Activated naive CD4-positive, alpha-beta T cell (primary cell): ENCODE measurements at places on chromosomes 12 and 14.

GRCh38 chr12:15789220-15790171 is at the start of gene EPS8:
Gene EPS8, minus strand, starts transcription at chr12:15789388. Its CDS starts 106,437 bp downstream, at chr12:15682951.
- peak; percentile 81 for DNase-seq

DNA sequence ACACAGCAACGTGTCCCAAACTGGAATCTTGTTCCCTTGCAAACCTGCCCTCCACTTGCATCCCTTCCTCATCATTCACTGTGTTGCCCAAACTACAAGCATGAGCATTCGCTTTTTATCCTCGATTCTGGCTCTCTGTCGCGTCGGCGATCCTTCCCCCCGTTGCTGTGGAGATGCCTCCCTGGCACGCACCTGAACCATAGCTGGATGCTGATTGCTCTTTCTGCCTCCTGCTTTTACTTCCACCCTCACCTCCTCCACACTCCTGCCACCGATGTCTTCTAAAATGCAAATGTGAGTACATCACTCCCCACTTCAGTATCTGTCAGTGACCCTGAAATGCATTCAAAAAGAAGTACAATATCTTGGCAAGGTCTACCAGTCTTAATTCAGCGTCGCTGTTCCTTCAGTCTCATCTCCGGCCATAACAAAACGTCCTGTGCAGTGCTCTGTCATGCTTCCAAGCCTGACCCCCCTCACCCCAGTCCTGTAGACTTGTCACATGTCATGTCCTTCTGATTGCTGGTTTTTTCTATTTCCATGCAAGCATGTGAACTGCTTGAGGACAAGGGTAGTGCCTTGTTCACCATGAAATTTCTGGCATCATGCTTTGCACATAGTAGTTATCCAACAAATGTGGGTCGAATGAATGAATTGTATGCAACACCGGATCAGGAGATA is 2.5 kb upstream of the PPP2R5C start:
- DNase-seq: no peak

DNA sequence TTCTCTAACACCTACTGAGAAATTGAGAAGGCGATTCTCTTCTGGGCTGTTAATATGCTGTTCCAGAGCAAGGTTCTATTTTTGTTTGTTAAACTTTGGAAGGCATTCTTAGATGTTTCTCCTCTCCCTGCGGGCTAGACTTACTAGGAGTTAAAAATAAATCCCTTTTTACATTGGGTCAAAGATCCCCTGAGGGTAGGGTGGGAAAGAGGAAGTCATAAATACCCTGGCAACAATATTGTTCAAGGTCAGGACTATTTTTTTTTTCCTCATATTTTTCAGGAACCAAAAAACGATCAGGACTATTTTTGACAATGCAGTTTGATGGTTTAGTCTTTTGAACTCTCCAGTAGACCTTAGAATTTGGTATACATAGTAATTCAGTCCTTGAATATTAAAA is 12.0 kb upstream of the SLC2A14 start:
- DNase-seq: no peak

DNA sequence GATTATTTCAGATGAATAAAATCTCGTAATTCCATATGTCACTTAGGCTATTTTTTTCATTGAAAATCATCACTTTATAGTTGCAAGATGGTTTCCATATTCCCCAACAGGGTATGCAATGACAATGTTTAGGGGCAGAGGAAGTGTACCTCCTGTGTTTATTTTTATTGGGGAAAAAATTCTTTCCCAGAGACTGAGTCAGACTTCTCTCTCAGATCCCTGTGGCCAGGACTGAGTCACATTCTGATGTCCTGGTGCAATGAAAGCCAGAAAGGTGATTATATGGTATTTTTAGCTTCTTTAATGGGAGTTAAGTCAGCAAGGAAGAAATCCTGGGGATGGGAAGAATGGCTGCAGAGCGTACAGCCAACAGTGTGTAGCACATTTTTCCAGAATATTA is 196.9 kb upstream of the ALG10 start:
- DNase-seq: no peak

GRCh38 chr12:71945883-71946282 is 7.2 kb downstream of the TPH2 start:
- DNase-seq: no peak

GRCh38 chr14:71933001-71933587 is 865 bp downstream of the RGS6 start:
- no peak for DNase-seq

DNA sequence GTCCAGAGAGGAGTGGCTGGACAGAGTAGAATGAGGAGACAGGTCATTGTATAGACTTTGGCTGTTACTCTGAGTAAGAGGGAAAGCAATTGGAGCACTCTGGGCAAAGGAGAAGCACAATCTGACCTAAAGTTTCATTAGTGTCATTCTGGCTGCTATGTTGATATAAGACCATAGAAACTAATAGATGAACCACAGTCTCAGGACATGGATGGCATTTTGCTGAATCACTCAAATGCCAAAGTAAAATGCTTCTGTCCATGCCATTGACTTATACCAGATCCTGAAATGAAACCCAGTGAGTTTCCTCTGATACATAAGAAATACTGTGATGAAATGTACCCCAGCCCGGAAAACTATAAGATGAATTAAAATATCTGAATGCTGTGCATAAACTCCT is 65.8 kb upstream of the COCH start:
- DNase-seq: no peak

DNA sequence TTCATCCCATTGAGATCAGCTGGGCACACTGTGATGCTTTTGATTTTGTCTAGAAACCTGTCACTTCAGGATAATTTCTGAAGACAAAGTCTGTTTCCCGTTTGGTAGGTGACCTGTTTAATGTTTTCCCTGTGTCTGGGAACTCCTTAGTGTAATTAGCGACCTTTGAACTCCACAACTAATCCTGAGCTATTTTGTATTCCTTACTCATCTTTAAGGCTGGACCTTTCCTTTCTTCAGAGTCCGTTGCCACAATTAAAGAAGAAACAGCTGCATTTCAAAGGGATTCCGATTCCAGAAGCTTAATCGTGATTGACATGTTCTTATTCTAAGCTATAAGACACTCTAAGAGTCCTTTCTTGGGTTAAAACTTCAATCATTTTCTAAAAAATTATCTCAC is 22.0 kb downstream of the AP5M1 start:
- no peak for DNase-seq

DNA sequence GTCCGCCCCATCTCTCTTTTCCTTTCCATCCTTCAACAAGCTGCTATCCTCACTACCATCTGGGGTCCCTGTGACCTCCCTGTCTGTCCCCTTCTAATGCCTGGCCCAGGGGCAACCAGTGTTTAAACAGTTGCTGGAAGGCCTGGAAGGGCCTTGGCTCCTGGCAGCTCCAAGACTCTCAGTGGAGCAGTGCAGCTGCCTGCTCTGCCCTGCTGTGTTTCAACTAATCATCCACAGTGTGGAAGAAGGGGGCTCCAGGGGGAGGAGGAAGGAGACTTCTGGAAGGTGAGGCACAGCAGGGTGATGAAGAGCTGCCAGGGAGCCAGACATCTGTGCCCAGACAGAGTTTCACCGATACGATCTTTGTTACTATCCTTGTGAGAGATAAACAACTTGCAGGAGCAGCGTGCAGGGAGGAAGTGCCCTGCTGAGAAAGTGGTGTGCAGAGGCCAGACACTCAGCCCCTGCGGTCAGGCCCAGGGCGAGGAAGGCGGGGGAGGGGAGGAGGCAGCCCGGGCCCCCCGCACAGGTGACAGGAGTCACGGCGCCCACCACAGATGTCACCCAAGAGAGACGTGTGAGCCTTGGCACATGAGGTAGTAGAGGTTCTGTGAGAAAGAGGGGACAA is 1061.8 kb downstream of the BCL11B start:
- no peak for DNase-seq

- DNase-seq: no peak
Measured at GRCh38 chr14:89344920-89345254, 72.1 kb downstream of the FOXN3 start.

DNA sequence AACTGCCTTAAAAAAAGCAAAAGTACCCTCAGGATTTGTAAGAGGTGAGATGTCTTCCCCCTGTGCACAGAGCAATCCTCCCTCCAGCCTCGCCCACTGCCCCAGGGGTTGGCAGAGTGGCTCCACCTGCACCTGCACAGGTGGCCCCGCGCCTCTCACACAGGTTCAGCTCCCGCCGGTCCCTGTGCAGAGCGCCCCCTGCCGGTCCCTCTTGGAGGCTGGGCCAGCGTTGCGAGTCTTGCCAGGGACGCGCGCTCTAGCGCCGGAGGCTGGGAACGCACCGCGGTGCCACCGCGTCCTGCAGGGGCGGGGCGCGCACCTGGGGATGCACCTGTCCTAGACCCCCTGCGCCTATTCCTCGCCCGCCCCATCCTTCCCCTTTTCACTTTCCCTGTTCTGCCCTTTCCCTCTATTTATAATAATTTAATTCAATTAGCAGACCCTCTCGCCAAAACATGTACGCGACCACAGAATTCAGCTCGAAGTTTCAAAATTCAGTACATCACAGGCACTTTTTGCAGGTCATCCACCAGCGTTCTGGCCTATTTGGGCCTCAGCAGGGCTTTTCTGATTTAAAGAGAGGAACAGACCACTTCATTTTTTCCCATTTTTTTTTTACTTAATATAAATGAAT is 618.6 kb downstream of the AACS start:
- DNase-seq: no peak

DNA sequence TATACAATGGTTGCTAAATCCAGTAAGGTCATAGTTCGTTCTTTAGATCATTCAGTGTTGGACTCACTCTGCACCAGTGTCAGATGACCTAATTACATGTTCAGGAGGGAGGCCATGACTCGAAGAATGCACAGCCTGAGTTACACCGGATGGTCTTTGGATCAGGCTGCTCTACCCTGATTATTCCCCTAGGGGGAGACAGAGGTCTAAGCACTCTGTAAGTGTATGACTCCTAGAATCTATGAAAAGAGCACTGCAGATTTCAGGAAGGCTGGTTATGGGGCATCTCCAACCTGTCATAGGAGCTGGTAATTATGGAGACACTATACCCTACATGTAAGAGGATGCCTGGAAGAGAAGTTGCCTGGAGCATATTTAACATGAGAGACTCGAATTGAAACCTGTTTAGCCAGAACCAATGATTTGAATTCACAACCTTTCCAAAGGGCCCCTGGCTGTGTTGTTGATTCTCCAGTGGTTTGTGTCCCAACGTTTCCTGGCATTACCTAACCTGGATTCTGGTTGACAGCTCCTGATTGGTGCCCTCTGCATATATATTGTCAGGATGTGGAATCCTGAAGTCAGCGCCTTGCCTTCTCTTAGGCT is at the start of gene MUCL1:
TSS of gene MUCL1 (plus strand) at position 584 of the 606 bp plus-strand sequence. CDS start 67 bp downstream, outside the sequence.
- peak; percentile 48 for DNase-seq

GRCh38 chr12:90712671-90713070 is 242.3 kb downstream of the CCER1 start:
- DNase-seq: no peak

DNA sequence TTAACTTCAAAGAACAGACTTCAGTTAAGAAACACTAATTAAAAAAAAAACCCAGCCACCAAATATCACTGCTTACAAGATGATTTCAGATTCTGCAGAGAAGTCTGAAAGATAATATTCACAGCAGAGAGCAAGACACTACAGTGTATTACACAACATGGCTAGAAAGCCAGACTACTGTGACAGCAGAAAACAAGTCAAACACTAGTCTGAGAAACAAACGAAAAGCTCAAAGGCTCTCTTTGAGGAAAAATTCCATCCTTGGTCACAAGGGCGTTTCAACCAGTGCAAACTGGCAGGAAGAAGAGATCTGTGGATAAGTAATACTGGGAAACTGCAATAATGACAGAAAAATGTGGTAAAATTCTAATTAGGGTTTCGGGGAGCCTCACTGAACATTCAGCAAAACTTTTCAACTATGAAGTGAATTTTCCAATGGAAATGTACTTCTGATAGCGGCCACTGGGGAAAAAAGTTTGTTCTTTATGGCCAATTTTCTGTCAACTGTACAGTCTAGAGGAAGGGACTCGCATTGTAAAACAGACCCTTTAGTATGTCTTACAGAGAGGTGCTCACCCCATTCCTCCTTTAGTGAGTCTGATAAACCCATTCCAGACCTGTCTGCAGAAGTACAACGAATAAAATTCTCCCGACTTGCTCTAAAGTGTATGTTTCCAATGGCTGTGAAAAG is 50.4 kb downstream of the ACADS start:
- DNase-seq: no peak

GRCh38 chr14:104292084-104292970 is 153.9 kb downstream of the KIF26A start:
- no peak for DNase-seq

DNA sequence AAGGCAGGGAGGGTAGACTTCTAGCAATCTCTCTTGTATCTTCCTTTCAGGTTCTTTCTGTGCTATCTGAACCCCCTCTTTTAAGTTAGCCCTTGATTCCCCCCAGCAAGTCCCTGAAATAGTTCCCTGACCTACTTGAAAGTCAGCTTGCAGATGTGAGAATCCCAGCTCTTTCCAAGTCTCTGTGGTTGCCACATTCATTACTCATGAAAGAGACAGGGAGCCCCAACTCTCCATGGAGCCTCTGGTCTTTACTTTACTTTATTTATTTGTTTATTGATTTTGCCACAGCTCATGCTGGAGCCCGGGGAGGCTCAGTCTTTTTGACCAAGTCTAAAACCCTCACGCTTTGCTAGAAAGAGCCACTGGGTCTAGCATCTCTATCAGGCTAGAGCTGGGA is 193.6 kb upstream of the FAR2 start:
- DNase-seq: no peak

GRCh38 chr12:114404926-114405518 is 922 bp downstream of the TBX5 start:
- DNase-seq: no peak

DNA sequence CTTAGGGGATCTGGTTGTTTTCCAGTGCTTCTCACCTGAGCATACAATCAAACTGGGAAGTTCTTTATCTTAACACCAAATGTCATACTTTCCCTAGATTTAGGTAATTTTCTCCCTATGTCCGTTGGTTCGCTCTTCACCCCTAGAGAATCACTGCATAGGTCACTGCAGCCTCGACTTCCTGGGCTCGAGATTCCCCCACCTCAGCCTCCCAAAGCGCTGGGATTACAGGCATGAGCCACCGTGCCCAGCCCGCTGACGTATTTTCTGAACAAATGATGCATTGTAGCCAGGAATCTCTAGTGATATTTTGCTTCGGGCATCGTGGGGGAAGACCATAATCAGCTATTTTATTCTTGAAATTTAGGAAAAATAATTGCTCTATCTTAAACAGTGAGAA is 1.1 kb upstream of the RPL41 start:
- DNase-seq: no peak

DNA sequence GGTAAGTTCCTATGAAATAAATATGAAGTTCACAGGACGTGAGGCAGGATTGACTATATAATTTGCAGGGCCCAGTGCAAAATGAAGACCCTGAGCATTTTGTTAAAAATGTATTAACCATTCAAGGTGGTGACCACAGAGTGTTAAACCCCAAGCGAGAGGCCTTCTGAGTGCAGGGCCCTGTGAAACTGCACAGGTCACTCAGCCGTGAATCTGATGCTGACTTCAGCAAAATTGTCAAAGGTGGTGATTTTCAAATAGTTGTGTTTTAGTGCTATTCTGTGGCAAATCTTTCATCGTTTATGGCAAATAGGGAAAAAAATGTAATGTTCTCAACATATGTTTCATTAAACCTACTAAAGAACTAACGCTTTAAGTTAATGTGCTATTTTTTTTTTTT is 334.0 kb upstream of the NAV3 start:
- no peak for DNase-seq

- DNase-seq: no peak
Measured at GRCh38 chr14:78016532-78016931, 153.6 kb upstream of the NRXN3 start.

GRCh38 chr12:1932264-1932777 is 13.9 kb upstream of the CACNA2D4 start:
- DNase-seq: no peak
